LNCaP clone FGC (cell line): ENCODE measurements at places on chromosomes 3 and 15.
A peak's percentile ranks its signal among the peaks of the same experiment; 100 is the strongest.

- DNase-seq: no peak
Observed at GRCh38 chr3:51836606-51837005, 24.8 kb upstream of the IQCF2 start.

DNA sequence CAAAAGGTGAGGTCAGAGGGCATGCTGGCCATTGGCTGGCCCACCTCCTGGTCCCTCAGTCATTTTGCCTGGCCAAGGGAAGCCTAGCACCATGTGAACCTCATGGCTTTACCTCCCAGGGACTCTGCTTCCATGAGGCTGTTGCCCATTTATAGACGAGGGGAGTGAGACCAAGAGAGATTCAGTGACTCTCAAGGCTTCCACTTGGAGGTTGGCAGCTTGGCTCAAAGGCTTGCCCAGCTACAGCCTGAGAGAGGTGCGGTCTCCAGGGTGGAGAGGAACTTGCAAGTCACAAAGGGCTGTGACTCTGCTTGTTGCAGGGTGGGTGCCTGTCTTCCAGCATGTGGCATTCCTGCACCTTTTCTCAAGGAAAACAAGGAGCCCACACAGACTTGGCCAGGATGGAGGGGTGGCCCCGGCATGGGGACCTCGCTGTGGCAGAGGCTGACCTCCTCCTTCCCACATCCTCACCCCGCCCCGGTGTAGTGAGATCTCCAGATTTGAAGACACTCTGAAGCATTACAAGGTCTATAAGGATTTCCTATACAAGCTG is 24.5 kb downstream of the CFAP100 start:
- no peak for DNase-seq

DNA sequence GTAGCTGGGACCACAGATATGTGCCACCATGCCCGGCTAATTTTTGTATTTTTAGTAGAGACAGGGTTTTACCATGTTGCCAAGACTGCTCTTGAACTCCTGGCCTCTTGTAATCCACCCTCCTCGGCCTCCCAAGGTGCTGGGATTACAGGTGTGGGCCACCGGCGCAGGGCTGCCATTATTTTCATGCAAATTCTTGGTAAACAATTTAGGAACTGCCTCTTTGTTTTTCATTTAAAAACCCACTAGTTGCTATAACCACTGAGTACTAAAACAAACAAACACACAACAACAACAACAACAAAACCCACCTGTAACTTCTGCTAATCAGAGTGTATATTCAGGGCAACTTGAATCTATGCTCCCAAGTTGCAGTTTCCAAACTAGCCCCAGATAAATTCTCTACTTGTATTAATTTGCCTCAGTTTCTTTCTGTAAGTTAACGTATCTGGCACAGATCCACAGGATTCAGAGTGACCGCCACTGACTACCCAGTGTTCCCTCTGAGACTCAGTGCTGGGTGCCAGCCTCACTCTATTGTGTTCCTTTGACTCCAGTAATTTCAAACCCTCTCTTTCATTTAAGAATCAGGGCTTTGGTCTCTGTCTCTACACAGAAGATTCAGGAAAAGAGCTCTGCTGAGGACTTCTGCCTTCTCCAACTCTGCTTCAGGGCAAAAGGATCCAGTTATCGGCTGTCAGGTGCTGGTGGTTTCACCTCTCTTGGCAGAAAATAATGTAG is 18.6 kb upstream of the ZNF710 start:
- no peak for DNase-seq

GRCh38 chr3:158094235-158095110 is 11.7 kb downstream of the SHOX2 start:
- DNase-seq: no peak

DNA sequence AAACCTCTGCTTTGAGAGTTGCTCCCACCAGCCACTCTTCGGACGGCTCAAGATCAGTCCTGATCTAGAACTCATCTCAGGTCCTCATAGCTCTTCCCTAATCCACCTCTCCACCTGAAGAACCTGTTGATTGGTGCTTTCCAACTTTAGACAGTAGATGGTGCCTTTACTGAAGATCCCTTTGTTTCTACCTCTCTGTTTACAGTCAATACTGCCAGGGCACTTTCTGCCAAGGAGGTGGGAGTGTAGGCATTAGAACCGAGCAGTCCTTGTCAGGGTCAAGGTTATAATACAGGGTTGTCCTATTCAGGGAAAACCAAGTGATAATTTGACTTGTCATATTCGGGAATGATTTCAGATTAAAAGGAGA is 1.2 kb downstream of the CGNL1 start:
- peak; percentile 76 for DNase-seq

DNA sequence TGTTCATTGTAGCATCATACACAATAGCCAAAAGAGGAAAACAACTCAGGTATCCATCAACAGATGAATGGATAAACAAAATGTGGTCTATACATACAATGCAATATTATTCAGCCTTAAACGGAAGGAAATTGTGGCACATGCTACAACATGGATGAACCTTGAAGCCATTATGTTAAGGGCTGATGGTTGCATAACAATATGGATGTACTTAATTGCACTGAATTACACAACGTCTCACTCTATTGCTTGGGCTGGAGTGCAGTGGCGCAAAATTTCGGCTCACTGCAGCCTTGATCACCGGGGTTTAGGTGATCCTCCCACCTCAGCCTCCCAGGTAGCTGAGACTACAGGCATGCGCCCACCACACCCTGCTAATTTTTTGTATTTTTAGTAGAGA is 7.0 kb upstream of the TMEM62 start:
- DNase-seq: no peak

- DNase-seq: no peak
Observed at GRCh38 chr3:172707030-172707429, 3.8 kb downstream of the NCEH1 start.

DNA sequence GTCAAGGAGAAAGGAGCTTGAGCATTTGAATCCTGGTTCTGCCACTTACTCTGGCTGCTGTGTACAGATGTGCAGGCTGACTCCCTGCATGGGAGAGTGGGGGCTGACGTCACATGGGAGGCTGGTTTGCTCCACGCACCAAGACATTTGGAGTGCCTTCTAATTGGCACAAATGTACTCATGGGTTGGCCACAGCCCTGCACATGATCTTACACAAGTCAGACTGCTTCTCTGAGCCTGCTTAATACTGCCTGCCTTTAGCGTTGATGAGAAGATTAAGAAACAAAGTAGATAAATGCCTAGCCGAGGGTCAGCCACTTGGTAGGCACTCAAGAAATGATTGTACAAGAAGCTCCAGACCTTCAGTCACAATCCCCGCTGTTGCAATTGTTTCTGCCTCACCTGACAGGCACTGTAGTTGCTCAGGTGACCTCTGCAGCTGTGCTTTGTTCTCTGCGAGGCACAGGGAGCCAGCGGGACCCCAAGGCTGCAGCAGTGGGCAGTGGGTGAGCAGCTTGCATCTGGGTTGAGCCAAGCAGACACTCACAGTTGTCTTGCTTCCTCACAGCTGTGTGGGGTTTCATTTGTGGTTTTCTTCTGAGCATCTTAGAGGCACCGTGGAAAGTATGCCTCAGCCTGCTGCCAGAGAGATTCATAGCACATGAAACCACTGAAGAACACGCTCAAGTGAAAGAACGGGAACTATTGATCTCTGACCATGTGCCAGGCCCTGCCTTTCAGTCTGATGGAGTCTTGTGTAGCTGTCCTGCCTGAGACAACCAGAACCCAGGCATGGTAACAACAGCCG is 33.1 kb downstream of the GRK7 start:
- no peak for DNase-seq

DNA sequence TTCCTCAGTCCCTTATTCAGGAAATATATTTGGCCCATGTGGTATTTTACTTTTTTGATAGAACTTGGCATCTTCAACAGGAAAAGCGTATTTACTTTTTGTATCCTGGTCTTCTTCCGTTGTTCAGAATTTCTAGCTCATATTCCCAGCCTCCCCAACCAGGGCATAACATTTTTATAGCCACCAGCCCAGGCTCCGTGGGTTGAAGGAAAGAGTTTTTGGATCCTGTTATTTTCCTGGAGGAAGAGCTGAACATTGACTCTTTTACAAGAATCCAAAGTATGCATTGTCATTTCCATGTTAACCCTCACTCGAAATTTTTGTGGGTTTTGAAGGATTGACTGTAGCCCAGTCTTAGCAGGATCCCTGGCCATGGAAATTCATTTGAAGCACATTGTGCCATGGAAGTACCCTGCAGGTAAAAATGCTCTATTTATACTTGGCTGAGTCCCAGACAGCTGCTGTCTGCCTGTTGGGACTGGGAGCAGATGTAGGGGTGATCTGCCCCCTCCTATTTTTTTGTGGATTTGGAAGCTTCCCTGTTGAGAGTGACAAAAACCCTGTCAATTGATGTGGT is 98.8 kb downstream of the AKAP13 start:
- DNase-seq: no peak

GRCh38 chr3:195312714-195313113 is 41.8 kb upstream of the XXYLT1 start:
- no peak for DNase-seq

DNA sequence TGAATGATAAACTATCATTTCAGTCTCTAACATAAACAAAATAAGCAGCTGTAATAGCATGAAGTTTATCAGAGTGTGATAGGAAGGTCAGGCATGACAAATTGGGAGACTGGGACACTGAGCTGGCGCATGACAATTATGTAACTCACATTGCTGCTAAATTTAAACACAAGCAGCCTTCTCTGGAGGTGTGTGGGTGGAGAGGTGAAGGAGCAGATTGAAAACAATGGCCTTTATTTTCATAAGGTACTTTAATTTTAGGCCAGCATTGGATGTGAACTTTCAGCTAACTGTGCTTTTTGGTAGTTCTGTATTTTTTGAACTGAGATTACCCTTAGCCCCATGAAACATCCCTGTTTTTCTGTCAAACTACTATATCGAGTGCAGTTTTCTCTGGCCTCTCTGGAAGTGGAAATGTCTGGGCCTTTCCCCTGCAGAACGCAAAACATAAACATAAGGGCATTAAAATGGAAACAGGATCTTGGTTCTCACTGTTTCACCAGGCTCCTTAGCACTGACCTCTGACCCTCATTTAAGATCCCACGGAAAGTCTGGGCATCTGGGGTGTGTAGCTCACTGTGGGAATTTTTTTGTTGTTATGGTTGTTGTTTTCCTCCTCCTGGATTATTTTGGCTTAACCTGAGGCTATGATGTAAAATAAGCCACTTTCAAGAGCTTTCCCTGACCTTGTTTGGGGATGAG is 160.1 kb upstream of the DPH6 start:
- DNase-seq: no peak

DNA sequence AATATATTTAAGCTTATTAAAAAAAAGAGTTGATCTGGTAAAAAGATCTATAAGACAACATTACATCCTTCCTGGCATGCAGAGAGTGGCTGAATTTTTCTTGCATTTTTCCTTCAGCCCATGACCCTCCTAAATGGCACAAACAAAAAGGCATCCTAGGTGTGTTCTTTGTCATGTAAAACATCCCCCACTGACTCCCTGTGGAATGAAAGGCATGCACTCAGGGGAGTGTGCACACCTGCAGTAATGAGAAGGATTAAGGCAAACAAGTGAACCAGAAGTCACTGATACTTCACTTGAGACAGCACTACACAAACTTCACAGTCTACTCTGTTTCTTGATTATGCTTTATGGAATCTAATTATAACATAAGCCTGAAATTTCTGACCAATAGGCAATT is 195.0 kb downstream of the RBMS3 start:
- DNase-seq: no peak

- DNase-seq: no peak
Observed at GRCh38 chr15:99120050-99120777, 15.3 kb downstream of the SYNM start.

DNA sequence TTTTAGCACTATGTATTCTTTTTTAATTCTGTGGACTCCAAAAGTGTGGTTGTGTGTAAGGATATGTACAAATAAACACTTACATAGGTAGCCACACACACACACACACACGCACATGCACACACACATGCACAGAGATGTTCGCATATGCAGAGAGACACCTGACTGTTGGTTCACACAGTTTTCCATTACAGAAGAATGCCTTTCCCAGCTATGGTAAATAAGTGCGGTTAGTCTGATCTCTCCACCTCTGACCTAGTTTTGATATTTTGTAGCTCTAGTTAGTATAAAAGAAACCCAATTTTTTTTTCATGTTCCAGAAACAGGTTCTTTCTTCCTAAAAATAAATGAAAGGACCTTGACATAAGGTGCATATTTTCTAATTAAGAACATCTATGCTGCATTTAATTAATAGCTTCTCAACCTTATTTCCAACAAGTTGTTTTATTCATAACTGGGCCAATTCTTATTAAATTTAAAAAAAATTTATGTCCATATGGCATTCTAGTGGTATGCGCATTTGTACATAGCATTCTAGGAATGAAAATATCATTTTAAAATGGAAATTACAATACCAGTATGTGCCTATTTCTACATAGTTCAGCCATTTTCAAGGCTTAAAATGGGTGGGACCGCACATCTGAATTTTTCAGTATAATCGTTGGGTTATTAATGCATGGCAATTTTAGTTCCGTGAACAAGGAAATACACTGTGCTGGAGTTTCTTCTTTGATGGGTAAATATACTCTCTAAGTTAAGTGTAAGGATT is 27.2 kb downstream of the TMEM108 start:
- no peak for DNase-seq

- DNase-seq: no peak
Observed at GRCh38 chr15:47506329-47507100, 210.8 kb upstream of the SEMA6D start.

DNA sequence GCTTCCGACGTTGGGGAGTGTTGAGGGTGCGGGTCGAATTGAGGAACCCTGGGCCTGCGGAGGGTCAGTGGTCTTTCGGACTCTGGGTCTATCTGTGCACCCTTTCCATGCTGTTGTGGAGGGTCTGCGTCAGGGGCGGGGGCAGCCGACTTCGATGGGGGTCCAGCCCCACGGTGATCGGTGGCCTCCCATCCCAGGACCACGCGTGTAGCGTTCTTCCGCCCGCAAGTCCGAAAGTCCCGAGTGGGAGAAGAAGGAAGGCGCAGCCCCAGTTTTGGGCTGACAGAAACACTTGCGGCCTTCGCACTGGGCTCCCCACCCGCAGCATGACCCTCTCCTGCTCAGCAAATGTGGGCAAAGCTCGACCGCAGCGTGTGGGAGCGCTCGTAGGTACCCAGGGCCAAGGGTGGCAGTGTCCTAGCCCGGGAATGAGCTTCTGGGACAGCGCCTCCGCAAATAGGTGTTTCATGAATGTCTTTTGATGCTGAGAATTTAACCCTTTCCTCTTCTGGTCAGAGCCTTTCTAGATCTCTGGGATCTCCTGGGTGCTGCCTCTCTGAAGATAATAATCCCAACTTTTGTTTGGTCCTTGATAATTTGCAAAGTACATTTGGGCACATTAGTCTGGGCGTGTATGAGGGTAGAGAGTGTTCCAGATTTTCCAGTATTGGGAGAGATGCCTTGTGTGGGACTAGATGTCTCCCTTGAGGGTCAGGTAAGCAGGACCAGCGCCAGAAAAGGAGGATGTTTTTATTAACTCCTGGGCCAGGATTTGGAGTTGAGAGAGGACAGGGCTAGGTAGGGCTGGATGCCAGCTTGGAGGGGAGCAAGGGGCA is 2.3 kb upstream of the DLL4 start:
- DNase-seq: no peak

- no peak for DNase-seq
Observed at GRCh38 chr3:21585216-21585740, 165.7 kb downstream of the ZNF385D start.

DNA sequence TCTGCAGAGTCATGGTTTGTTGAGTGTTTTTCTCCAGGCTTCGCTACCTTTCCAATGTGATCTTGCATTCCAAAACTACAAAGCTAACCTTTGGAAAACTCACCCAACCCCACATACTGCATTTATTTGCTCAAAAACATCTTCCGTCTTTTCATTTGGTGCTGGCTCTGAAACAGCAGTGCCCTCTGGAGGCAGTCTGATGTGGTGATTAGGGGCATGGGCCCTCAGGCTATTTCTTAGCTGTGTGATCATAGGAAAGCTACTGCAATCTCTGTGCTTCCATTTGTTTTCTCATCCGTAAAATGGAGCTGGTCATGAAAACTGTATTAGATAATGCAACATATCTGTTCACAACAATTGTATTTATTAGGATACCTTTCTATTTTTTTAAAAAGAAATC is 47.0 kb downstream of the MTHFS start:
- peak; percentile 36 for DNase-seq
